Kidney (tissue), 22 donors: ENCODE measurements at places on chromosomes 2 and 18. TPM values are rescaled to one million over a fixed set of nuclear protein-coding genes. Genes with fewer than 3 reads are reported as not detected.

DNA sequence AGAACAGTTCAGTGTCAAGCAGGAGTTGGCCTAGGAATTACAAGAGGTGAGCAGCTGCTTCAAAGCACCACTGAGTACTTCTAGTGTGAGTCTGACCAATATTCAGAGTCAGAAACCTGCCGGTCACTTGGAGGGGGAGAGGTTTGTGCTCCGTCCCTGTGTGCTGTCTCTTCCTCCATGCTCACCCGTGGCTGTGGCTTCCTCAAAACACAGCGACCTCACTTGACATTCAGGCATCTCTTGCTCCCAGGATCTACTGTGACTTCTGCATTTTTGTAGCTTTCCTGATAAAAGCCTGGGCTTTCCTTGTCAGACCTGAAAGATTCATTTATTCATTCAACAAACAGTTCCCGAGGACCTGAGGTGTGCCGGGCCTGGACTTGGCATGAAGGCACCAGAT is 32.9 kb downstream of the TPRKB start:
- no peaks in the 10 kb centered on the region for H3K27me3 ChIP-seq
- no peaks in the 10 kb centered on the region for H3K36me3 ChIP-seq
- no peak overlapping the region for H3K27ac ChIP-seq
- peaks cover 27% of the 10 kb centered on the region for H3K4me1 ChIP-seq

- H3K27ac ChIP-seq: peak overlapping the region; percentile 93
- H3K27me3 ChIP-seq: no peaks in the 10 kb centered on the region
- no peak for DNase-seq
- H3K4me3 ChIP-seq: peak overlapping the region; percentile 43
- H3K36me3 ChIP-seq: peaks cover 5% of the 10 kb centered on the region
- no peaks in the 10 kb centered on the region for H3K4me1 ChIP-seq
Measured at GRCh38 chr2:189673661-189674373, 653 bp upstream of the ANKAR start.

GRCh38 chr2:201707142-201707541 is 8.7 kb upstream of the MPP4 start:
- H3K4me3 ChIP-seq: no peak overlapping the region
- H3K4me1 ChIP-seq: no peaks in the 10 kb centered on the region
- H3K36me3 ChIP-seq: peaks cover 21% of the 10 kb centered on the region

DNA sequence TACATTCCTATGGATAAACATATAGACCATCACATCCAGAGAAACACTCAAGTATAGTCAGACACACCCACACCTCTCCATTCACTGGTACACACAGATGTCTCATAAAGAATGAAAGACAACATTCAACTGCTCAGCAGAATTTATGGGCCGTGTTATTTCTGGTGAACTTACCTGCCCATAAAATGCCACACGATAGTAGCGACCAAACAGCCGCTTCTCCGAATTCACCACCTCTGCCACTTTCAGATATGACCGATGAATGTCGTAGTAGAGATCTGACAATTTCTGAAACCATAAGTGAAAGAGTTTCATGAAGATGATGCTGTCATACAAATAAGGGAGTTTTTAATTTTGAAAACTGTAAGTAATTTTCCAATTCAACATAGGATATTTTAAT is 70.7 kb upstream of the CCDC195 start:
- no peaks in the 10 kb centered on the region for H3K4me1 ChIP-seq
- no peak for DNase-seq
- no peak overlapping the region for H3K4me3 ChIP-seq
- H3K36me3 ChIP-seq: no peaks in the 10 kb centered on the region

ANKRD62 gene
- not detected for polyA plus RNA-seq

DNA sequence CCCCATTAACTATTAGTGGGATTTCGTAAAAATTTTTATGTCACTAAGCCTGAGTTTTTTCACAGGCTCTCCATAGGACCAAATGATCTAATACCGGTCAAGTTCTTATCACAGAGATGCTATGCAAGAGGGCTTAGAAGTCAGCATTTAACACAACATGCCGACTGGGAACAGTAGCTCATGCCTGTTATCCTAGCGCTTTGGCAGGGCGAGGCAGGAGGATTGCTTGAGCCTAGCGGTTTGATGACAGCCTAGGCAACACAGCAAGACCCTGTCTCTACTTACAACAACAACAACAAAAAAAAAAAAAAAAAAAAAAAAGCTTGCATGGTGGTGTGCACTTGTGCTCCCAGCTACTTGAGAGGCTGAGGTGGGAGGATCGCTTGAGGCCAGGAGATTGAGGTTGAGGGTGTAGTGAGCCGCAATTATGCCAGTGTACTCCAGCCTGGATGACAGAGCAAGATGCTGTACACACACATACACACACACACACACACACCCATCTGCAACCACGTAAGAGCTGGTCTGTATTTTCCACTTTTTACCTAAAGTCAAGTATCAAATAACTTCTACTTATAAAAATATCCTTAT is 67.6 kb upstream of the FAM124B start:
- H3K4me1 ChIP-seq: no peaks in the 10 kb centered on the region
- no peaks in the 10 kb centered on the region for H3K36me3 ChIP-seq
- H3K4me3 ChIP-seq: no peak overlapping the region
- DNase-seq: peak; percentile 11
- no peaks in the 10 kb centered on the region for H3K27me3 ChIP-seq
- no peak overlapping the region for H3K27ac ChIP-seq

GRCh38 chr2:15729709-15730544 is 138.3 kb downstream of the DDX1 start:
- peak overlapping the region; percentile 40 for H3K27ac ChIP-seq
- H3K36me3 ChIP-seq: no peaks in the 10 kb centered on the region
- H3K4me1 ChIP-seq: peaks cover 3% of the 10 kb centered on the region

DNA sequence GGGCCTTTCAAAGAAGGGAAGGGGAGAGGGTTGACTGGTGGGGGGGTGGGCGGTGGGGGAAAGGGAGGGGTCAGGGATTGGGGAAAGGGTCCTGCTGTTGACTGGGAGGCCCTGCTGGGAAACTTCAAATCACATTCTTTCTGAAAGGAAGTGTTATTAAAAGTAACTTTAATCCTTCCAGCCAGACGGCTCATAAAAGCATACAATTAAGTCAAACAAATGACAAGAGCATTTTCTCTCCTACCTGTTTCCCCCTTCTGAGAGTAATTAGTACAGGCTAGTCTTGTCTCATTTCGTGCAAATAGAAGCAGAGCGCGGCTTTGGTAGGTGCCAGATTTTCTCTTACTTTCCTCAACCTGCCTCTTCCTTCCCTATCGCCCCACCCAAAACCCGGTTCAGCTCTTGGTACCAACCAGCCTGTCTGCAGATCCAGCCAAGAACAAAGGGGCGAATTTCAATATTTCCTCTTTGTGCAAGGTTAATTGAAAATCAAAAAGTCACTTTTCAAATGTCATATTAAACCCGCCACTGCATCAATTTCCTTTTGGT is 2112.6 kb upstream of the PIK3C3 start:
- H3K4me1 ChIP-seq: peaks cover 5% of the 10 kb centered on the region
- DNase-seq: peak; percentile 12
- peak overlapping the region; percentile 9 for H3K4me3 ChIP-seq
- H3K36me3 ChIP-seq: no peaks in the 10 kb centered on the region

DNA sequence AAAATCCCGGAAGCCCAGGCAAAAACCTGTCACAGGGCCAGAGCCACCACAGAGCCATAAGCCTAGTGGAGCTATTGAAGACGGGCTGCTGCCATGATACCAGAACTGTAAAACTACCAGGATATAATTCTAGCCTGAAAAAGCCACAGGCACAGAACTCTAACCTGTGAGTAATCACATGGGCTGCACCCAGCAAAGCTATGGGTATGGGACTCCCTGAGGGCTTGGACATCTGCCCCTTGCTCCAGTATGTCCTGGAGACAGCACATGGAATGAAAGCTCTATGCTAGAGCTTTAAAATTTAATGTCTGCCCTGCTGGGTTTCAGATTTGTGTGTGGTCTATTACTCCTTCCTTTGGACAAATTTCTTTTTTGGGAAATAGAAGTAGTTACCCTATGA is 2183.6 kb upstream of the CELF4 start:
- no peaks in the 10 kb centered on the region for H3K36me3 ChIP-seq
- DNase-seq: no peak
- no peak overlapping the region for H3K4me3 ChIP-seq
- no peaks in the 10 kb centered on the region for H3K4me1 ChIP-seq

GRCh38 chr18:46480226-46480625 is 176.8 kb downstream of the LOXHD1 start:
- no peak overlapping the region for H3K27ac ChIP-seq
- no peaks in the 10 kb centered on the region for H3K36me3 ChIP-seq
- no peaks in the 10 kb centered on the region for H3K4me1 ChIP-seq
- no peaks in the 10 kb centered on the region for H3K27me3 ChIP-seq
- H3K4me3 ChIP-seq: no peak overlapping the region

GRCh38 chr18:76588601-76589226 is 93.7 kb upstream of the ZNF516 start:
- no peaks in the 10 kb centered on the region for H3K27me3 ChIP-seq
- no peaks in the 10 kb centered on the region for H3K4me1 ChIP-seq
- DNase-seq: no peak
- peak overlapping the region; percentile 42 for H3K4me3 ChIP-seq
- no peak overlapping the region for H3K27ac ChIP-seq

DNA sequence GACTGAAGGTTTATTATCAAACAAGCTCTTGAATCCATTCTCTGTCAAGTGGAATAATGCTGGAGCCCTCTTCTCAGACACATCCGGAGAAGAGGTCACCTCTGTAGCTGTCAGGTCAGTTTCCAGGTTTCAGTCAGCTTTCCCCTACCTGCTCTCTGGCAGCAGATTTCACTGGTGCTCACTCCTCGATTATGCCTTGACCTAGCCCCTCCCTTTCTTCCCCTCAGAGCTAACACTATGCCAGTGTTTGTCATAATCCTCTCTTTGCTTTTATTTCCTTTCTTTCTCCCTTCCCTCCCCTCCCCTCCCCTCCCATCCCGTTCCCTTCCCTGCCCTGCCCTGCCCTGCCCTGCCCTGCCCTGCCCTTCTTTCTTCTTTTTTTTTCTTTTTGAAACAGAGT is 22.5 kb upstream of the PLEKHM3 start:
- H3K36me3 ChIP-seq: no peaks in the 10 kb centered on the region
- DNase-seq: no peak
- H3K4me3 ChIP-seq: no peak overlapping the region
- H3K27me3 ChIP-seq: no peaks in the 10 kb centered on the region

- H3K27me3 ChIP-seq: no peaks in the 10 kb centered on the region
- no peak overlapping the region for H3K4me3 ChIP-seq
- no peak overlapping the region for H3K27ac ChIP-seq
Measured at GRCh38 chr2:11286749-11287148, 57.7 kb downstream of the ROCK2 start.

CCDC88A gene
- 8.2 TPM for polyA plus RNA-seq

ZNF396 gene
- 4.7 TPM for polyA plus RNA-seq

NTSR2 gene
- polyA plus RNA-seq: not detected

- no peaks in the 10 kb centered on the region for H3K4me1 ChIP-seq
- H3K4me3 ChIP-seq: no peak overlapping the region
- DNase-seq: no peak
- H3K36me3 ChIP-seq: no peaks in the 10 kb centered on the region
Measured at GRCh38 chr2:241105641-241106040, 3.6 kb upstream of the MTERF4 start.

CFC1 gene
- polyA plus RNA-seq: not detected

DNA sequence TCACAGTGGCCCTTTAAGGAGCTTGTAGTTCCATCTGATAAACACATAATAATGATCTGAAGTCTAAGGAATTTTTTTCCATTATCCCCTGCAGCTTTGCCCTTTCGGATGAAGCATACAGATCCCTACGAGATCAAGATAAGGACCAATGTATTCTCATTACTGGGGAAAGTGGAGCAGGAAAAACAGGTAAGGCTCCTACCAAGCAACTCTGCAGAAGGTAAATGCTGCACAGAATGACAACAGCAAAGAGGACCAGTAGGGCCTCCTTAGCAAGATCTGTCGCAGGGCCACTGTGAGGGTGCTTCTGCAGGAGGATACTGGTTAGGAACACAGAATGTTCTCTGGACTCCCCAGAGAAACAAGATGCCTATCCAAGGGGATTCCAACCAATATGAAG is 84.6 kb downstream of the MYO1B start:
- DNase-seq: no peak
- H3K4me1 ChIP-seq: no peaks in the 10 kb centered on the region

DNA sequence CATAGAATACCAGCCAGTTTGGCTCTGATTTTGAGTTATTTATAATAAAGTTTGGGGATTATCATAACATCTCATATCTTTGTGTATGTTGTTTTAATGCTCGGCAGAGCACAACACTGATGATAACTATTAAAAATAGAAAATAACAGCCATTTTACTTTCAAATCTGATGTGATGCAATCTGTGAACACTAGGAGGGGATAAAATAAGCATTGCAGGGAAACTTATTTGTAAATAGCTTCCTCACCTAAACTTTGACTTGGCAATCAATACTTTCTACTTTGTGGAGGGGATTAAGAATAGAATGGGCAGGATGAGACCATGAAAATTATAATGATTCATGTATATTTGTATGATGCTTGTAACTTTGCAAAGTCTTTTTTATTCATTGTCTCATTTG is 54.4 kb downstream of the USP14 start:
- H3K36me3 ChIP-seq: peaks cover 20% of the 10 kb centered on the region
- no peak overlapping the region for H3K4me3 ChIP-seq
- no peak overlapping the region for H3K27ac ChIP-seq
- no peaks in the 10 kb centered on the region for H3K4me1 ChIP-seq
- no peaks in the 10 kb centered on the region for H3K27me3 ChIP-seq

MEP1B gene
- not detected for polyA plus RNA-seq

DNA sequence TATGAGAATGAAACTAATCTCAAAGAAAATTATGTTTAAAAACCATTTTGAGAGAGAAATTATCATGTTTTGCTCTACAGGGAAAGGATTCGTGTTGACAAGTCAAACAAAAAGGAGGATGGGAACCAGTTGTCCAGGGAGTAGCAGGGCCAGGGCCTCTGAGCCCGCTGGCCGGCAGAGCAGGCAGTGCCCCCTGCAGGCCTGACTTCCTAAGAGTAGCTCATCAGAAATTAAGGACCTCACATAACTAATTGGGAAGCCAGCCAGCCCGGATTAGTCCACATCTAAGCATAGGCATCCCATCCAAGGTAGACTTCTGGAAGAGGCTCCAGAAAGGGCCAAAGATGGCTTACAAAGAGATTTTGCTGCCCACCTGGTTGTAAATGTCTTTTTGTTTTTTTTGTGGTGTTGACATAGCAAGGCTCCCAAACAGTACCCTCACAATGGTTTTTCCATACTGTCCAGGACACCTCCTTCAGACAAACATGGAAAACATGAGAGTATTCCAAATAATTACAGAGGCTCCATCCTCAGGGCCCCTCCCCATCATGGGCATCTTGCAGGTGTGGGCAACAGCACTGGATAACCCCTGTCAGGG is 241.2 kb upstream of the TANK start:
- no peak overlapping the region for H3K4me3 ChIP-seq
- H3K27me3 ChIP-seq: no peaks in the 10 kb centered on the region
- H3K36me3 ChIP-seq: no peaks in the 10 kb centered on the region
- H3K4me1 ChIP-seq: peaks cover 8% of the 10 kb centered on the region
- no peak overlapping the region for H3K27ac ChIP-seq
